ENCODE measurements at places on chromosomes 11 and 22.

DNA sequence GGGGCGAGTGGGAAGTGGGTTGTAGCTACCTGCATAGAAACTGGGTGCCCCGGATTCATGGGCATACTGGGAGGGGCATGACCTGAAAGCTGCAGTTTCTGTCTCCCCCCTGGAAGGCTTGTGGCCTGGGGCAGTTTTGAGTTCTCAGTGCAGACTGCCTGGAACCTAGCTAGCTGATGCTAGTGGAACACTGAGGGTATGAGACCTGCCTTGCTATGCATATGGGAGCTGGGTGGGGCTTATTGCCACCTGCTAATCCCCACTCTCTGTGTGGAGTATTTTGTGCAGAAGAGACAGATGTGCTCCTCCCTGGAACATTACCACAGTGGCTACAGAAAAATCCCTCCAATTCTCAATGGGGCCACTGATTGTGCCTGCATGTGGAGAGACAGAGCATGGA is 11.7 kb upstream of the OR56B4 start:
- DNase-seq = no peak

GRCh38 chr22:33006955-33007318 is 51.2 kb downstream of the SYN3 start:
- DNase-seq = no peak

DNA sequence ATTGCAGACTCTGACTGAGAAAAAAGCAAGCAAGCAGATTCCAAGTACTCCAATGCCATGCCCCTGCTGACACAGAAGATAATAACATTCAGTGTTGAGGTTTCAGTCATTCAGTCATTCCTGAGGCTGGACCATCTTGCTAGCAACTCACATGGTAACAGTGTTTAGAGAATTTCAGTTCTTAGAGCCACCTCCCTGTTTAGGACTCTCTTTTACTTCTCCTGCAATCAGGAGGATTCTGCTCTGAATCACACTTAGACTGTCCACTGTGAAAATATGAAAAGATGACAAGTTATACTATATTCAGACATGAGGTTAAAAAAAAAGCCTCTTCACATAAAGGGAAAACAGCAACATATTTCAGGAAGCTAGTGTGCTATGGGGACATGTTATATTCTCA is 183.9 kb upstream of the CTSC start:
- no peak for DNase-seq

DNA sequence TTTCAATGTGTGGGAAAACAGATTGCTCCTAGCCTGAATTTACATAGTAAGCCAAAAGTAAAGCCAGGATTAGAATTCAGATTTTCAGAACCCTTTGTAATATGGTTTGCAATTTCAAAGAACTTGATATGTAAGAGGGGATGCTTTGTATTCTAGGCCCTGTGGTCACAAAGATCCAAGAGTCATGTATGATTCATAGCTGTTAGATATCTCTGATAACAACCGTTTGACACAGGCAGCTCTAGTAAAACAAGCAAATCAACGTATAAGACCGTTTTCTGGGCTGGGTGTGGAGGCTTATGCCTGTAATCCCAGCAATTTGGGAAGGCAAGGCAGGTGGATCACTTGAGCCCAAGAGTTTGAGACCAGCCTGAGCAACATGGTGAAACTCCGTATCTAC is 79.6 kb downstream of the EMSY start:
- DNase-seq = no peak

GRCh38 chr22:27134315-27134701 is 476.9 kb downstream of the MIAT start:
- DNase-seq = no peak

DNA sequence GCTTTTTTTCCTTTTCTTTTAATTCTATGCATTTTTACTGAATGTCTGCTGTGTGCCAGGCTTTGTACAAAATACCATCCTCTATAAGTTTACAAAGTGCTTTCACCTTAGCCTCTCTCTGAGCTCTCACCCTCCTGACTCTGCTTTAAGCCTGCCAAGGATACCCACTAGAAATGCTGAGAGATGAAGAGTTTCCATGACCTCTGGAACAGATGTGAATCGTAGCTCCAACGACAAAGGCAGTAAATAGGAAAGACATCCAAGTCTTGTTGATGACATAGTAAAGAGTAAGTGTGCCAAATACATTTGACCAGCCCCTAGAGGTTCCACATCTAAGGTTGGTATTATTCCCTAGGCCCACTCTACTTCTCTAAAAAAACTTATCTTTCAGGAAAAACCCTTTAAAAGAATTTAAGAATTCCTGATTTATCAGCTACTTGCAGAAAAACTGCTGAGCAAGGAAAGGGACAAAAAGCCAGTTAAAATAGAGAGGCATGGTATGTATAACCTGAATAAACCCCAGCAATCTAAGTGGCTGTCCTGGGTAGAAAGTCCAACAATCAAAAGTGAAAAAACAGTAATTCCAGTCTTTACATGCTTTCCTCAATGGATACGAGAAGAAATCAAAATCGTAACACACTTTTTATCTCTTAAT is 45.4 kb downstream of the GAB2 start:
- no peak for DNase-seq

DNA sequence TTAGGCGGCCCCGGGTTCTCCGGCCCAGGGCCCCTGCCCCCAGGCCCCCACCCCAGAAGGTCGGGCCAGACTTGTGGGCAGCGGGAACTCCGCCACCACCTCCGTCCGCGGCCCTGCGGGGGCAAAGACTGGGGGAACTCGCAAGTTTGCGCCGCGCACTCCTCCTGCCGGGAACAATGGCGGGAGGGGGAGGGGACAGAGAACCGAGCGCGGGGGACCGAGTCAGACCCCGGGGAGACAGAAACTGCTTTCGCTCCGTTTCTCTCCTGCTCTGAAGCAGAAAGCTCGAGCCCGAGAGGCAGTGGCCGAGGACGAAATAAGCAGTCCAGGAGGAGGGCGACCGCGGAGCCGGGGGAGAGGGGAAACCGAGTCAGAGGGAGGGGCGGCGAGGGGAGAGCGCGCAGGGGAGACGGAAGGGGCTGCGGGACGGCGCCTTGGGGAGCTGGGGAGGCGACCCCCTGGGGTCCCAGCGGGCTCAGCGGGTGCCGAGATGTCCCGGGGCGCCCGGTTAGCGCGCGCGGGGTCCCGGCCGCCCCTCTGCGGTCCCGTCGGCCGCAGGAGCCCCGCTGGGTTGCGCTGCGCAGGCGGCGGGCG is 555 bp downstream of the TP53I11 start:
- DNase-seq = no peak

GRCh38 chr11:118870396-118871343 is 13.0 kb upstream of the CXCR5 start:
- no peak for DNase-seq

DNA sequence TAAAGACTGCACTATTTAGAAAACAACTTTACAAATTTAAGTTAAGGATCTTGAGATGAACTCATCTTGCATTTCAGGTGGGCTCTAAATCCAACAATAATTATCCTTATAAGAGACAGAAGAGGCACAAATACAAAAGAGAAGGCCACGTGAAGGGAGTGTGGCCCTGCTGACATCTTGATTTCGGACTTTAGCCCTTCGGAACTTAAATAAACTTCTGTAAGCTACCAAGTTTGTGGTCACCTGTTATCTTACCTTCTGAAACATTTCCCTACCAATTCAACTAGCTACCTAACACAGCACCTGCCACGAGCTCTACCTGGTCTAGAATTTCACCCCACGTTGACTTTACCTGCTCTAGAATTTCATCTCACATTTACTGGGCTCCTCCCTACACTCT is 42.9 kb upstream of the ARHGAP32 start:
- DNase-seq = no peak

DNA sequence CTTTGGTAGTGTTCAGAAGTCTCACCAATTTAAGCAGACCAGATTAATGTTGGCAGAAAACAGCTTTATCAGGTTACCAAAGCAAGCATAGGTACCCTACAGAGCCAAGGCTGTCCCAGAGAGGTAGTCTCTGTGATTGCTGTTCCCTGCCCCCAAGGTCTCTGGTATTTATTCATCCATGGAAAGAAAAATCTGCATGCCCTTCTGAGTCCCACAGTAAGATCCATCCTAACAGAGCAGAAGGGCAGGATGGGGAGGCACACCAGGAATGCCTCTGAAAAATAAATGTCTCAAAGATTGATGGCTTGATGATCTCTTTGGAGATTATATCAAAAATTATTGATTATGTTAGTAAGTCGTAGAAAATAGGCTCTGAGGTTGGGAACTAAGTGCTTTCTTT is 122.8 kb downstream of the FAT3 start:
- no peak for DNase-seq

DNA sequence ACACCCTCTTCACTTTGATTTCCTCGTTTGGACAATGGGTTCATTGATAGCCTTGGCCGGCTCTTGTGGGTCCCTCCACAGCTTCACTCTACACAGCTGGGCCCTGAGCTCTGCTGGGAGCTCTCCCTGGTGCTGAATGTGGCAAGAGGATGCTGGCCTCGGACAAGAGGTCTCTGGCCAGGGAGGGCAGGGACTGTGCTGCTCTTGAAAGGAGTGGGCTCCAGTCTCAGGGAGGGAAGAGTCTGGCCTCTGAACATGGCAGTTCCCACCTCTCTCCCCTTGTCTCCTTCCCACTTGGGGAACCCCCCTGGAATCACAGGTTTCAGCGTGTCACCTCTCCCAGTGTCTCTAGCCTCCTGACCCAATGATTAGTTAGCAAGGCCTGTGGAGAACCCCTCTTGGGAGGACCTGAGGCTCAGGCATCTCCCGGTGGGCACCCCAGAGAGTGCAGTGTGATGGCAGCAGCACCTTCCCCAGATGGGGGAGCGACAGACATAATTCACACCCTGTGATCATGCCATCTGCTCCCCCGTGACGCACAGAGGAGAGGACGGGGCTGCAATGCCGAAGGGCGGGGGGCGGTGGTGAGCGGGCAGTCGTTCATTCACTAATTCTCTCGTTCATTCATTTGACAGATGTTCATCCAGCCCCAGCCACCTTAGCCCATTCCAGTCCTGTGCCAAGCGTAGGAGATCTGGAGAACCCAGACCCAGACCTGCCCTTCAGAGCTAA is 2.8 kb upstream of the CABP7 start:
- DNase-seq = peak; percentile 34

DNA sequence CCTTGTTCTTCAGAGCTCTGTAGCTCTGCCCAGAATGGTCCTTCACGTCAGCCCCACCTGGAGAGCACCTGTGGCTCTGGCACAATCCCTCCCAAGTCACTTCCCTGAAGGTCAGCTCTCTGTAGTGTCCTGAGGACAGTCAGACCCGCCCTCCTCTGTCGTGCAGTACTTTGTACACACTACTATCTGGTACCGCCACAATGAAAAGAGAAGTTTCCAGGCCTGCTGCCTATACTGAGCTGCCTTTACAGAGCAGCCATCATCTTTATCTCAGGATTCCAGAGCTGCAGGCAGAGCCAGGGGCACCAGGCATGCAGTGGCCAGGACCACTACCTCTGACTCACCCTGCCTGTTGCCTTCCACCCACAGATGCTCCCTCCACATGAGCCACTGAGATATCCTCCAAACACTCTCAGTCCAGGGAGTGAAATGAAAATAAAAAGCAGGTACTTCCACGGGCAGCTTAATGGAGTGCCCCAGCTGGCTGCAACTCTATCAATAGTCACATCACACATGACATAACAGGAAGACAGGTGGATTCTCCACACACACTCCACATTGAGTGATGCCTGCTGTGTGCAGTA is 7.3 kb downstream of the PACSIN2 start:
- DNase-seq = no peak

DNA sequence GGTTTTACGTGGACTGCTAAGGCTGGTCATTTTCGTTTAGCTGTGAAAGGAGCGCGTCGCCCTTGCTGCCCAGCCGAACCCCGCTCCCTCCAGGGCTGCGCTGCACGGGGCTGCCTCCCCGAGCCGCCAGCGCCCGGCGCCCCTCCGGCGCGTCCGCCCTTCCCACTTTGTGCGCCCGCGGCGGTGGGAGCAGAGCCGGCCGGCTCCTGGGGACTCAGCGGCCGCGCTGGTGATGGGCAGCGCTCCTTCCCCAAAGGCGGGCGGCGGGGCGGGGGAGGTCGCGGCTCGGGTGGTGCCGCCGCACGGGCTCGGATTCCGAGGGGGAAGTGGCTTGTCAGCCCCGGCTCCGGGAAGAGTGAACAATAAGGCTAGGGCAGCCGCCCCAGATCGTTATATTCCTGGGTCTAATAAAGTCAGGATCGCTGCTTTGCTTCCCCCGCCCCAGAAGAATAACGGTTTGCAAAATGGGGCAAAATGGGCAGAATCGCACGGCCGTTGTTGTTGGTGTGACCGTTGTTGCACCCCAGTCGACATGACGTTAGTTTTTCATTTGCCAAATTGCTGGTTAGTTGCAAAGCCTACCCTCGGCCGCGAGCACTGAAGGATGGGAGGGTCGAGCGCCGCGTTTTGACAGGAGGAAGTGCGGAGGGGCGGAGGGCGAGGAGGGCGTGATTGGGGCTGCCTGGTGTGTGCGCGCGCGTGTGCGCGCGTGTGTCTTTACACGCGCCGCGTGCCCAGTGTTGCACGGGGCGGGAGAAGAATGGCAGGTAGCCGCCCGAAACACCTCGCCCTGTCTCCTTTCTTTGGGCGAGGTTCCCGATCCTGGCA is 745 bp downstream of the NCAM1 start:
- peak; percentile 73 for DNase-seq

DNA sequence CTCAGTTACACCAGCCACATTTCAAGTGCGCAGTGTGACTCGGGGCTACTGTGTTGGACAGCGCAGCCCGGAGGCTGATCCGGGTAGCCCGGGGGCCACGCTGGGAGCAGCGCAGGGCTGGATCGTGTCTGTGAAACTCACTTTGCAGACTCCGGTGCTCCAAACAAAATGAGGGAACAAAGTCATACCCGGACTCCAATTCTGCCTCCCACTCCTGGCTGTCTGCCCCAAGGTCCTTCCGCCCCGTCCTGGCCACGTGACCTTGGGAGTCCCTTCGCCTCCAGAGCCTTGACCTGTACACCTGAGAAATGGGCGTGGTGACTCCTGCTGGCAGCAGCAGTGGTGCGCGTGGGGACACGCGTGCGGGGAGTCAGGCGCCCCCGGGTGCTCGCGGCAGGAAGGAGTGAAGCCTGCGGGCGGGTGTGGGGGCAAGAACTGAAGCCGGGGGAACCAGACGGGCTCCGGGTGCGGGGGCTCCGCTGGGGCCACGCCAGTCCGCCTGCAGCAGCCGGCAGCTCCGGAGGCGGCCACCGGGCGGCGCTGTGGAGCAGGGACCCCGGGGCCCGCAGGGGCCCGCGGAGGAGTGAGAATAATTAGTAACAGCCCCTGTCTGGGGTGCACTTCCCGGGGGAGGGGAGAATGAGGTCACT is 42.4 kb downstream of the KCNJ4 start:
- no peak for DNase-seq

DNA sequence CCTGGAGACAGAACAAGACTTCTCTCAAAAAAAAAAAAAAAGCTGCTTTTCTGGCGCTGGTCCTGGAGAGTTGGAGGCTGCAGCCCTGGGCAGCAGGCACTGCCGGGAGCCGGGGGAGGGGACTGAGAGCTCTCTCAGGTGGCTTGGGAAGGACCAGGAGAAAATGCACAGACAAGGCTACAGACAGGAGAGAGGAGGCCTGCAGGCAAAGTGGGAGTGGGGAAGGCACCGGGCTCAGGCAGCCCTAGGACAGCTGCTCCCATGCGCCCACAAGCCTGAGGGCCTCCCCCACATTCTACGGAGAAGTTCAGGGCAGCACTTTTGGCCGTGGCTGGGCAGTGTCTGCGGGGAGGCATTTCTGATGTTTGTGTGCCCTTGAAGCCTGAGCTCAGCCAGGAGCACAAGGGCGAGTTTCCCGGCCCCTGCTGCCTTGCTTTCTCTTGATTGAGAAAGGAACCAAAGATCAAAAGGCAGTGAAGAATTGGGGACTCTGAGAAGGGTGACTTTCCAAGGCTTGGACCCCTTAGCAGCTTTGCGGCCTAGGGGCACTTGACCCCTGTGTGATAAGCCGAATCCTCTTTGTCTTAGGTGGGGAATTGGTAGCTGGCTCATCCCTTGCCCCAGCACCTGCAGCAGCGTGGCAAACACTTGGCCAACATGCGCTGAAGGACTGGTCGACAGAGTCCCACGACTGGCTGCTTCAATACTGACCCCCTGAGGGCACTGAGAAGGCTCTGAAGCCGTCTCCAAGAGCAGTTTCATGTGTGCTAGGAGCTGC is 35.3 kb downstream of the PPM1F start:
- DNase-seq = peak; percentile 62

Measured in NCI-H446 (cell line).